ENCODE measurements at places on chromosomes 3 and 15.
A peak's percentile ranks its signal among the peaks of the same experiment; 100 is the strongest.

DNA sequence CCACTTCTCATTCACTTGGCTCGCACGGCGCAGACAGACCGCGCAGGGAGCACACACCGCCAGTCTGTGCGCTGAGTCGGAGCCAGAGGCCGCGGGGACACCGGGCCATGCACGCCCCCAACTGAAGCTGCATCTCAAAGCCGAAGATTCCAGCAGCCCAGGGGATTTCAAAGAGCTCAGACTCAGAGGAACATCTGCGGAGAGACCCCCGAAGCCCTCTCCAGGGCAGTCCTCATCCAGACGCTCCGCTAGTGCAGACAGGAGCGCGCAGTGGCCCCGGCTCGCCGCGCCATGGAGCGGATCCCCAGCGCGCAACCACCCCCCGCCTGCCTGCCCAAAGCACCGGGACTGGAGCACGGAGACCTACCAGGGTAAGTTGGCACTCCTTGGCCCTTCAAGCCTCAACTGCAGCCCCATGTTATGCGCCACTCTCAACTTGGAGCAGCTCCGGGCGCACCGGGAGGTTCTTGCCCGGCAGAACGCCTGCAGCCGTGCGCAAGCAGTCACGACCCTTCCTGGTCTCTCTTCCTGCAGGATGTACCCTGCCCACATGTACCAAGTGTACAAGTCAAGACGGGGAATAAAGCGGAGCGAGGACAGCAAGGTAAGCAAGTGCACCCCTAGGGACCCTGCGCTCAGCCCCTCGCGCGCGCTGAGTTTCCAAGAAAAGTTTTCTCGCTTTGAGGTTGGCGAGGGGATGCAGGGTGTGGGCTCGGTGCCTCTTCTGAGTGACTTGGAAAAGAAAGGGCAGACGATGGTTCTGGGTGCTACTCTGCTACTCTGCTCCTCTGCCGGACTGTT, at the start of gene BHLHE40:
Gene BHLHE40 (plus strand): TSS at position 10 of the 801 bp plus-strand sequence. CDS start 282 bp downstream, at position 292.
- peak; percentile 62 for DNase-seq

DNA sequence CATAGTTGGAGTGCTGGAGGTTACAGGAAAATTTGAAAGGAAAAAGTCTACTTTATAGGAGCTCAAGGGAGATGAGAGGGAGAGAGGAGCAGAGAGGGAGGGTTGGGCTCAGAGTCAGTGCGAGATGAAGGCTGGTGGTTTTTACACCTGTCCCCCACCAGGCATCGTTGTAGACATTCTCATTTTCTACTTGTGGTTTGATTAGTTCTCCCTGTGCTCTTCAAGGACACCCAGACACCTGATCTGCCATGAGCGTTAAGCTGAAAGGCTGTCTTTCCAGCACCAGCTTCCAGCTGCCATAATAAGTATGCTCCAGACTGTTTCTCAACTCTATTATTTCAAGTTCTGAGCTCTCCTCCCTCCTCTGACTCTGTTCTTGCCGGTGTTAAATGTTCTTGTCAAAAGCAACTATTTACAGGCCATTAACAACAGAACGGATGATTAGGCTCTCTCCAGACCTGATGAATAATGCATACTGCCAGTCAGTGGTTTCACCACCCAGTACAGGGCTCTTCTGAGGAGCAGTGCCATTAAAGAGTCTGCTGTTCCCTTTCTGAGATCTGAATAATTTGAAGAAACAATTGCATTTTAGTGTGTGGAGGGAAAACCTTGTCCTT, 514.6 kb upstream of the MCTP2 start:
- DNase-seq = no peak

DNA sequence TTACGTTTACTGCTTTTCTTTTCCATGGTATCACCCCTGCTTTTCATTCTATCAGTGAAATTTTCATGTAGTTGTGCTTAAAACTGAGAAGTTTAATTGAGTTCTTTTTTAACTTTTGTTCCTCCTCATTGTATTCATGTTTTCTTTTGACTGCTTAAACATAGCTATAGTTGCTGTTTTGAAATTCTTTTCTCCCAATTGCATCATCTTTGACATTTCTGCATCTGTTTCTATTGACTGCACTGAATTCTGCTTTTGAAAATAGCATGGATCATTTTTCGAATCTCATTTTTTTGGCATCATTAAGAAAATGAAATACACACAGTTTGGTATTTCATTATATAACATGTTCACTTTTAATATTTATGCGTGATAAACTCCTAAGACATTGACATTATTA, 694.9 kb downstream of the MECOM start:
- no peak for DNase-seq

DNA sequence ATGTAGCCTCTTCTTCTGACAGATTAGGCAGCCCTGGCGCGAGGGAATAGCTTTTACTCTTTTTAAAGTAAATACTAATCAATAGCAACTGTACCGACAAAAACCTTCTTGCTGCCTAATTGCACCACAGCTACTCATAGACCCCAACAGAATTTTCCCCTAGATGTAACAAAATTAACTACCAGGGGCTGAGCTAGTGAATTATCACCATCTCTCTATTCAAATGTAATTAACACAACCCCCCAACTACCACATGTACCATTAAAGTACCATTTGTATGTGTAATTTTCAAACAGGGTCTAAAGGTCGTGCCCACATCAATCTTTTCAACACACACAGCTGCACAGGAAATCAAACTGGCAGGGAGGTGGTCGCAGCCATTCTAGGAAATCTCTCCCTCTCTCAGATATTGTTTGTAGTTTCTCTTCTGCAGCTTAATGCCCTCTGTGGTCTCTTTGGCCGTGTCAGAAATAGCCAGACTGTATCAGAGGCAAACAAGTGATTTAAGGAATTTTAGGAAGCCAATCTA, 322.9 kb downstream of the RORA start:
- DNase-seq = no peak

DNA sequence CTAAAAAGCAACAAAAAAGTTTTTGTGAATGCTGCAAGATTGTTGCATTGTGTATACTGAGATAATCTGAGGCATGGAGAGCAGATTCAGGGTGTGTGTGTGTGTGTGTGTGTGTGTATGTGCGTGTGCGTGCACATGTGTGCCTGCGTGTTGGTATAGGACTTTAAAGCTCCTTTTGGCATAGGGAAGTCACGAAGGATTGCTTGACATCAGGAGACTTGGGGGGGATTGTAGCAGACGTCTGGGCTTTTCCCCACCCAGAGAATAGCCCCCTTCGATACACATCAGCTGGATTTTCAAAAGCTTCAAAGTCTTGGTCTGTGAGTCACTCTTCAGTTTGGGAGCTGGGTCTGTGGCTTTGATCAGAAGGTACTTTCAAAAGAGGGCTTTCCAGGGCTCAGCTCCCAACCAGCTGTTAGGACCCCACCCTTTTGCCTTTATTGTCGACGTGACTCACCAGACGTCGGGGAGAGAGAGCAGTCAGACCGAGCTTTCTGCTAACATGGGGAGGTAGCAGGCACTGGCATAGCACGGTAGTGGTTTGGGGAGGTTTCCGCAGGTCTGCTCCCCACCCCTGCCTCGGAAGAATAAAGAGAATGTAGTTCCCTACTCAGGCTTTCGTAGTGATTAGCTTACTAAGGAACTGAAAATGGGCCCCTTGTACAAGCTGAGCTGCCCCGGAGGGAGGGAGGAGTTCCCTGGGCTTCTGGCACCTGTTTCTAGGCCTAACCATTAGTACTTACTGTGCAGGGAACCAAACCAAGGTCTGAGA, 4.7 kb downstream of the BHLHE40 start:
- DNase-seq = no peak

- no peak for DNase-seq
Observed at GRCh38 chr3:11954312-11954934, 49.8 kb upstream of the SYN2 start.
